ENCODE measurements at places on chromosomes 2 and 18.

DNA sequence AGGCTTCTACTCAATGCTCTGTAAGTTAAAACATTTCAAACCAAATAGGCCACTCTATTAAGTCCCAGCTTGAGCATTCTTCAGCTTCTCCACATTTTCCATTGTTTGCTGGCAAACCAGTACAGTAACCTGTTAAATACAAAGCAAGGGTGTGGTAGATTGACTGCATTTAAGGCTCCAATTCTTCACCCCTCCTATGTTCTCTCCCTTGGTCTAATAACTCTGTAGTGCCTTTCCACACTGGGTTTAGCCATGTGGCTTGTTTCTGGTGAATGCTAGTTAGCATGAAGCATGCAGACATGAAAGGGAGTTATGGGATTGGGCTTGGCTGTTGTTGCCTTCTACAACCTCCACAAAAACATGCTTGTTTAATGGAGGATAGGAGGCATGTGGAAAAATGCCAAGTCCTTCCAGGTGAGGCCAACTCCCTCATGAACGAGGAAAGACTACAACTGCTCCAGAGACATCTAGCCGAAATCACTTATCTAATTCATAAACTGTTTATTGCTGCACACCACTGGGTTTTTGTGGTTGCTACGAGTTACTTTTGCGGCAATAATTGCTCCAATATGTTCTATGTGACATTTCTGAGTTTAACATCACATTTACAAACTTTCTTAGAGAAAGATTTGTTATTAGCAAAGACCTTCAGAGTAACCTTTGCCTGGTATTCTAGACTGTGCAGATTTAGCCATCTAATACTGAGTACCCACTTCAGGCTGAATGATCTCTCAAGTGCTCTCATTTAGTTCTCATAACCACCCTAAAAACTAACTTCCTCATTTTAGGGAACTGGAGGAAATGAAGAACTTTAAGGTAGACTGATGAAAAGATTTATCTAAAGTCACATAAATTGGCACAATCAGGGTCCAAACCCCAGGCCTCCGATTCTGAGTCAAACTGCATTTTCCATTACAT, 104.0 kb downstream of the SMAD2 start:
- DNase-seq, result no peak

DNA sequence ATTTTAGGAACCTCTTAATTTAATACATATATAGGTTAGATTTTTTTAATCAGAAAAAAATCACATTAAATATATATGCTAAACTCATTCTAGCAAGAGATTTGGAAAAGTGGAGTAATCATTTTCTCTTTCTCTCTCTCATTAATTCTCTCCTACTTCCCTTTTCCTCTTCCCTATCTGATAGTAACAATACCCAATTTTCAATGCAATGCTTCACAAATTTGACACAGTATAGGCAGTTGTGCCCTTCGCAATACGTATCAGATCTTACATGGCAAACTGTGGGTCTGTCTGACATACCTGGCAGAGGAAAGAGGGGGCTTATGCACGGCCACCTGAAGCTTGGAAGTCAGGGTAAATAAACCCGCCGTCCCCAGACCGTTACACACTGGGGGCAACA, 444.3 kb downstream of the NBAS start:
- no peak for DNase-seq

GRCh38 chr2:85439986-85440385, 21.5 kb downstream of the SH2D6 start:
- DNase-seq, result no peak

DNA sequence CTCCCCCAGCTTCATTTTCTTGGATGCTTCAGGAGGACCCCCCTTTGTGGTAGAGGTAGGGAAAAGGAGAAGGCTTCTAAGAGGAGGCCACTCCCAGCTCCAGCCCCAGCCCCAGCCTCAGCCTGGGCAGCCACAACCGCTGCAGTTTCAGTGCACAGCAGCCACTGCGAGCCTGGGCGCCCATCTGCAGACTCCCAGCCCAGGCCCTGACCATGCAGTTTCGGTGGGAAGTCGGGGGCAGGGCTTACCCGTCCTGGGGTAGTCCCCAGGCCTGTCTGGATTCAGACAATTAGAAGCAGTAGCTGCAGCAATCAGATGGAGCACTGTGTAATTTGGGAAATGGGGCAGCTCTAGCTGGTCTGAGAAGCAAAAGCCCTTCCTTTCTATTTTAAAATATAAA, 28.6 kb downstream of the ITM2C start:
- no peak for DNase-seq

- DNase-seq, result no peak
These were observed 55.1 kb upstream of the ACSL3 start for GRCh38 chr2:222805591-222806304.

DNA sequence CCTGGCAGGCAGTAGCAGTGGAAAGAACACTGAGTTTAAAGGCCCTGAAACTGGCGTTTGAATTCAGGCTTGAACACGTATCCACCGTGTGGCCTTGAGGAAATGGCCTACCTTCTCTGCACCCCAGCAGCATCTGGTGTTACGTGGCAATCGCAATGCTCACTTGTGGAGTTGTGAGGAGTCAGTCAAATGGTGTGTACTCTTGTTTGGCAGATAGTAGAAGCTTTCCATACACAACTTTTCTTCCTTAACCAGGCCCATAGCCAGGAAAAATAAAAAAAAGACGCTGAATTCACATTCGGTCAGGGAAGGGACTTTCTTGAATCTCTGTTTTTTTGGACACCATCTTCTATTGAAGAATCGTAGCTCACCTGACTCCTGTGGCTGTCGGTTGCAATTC, 1101.5 kb upstream of the KLHL29 start:
- DNase-seq, result no peak

DNA sequence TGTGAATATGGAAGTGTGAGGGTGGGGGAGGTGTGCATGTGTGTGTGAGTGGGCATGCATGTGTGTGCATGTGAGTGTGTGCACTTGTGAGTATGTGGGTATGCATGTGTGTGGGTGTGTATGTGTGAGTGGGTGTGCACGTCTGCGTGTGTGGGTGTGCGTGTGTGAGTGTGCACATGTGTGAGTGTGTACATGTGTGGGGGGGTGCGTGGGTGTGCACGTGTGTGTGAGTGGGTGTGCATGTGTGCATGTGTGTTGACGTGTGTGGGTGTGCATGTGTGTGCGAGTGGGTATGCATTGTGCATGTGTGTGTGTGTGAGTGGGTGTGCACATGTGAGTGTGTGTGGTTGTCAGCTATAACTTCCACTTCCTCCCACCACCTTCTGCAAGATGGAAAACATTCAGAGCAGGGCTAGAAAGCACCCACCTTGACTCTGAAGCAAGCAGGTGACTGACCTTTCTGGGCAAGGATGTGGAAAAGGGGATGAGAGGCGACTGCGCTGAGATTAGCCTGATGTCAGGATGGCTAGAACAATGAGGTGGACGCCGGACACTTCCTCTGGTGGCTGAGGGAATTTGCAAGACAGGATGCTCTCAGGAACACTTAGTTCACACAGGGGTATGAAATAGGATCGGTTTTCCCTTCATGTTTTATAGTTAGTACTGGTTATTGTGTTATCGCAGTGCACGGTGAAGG, 103.6 kb downstream of the ACKR3 start:
- DNase-seq, result no peak

GRCh38 chr2:191297033-191297432, 51.8 kb downstream of the MYO1B start:
- no peak for DNase-seq

DNA sequence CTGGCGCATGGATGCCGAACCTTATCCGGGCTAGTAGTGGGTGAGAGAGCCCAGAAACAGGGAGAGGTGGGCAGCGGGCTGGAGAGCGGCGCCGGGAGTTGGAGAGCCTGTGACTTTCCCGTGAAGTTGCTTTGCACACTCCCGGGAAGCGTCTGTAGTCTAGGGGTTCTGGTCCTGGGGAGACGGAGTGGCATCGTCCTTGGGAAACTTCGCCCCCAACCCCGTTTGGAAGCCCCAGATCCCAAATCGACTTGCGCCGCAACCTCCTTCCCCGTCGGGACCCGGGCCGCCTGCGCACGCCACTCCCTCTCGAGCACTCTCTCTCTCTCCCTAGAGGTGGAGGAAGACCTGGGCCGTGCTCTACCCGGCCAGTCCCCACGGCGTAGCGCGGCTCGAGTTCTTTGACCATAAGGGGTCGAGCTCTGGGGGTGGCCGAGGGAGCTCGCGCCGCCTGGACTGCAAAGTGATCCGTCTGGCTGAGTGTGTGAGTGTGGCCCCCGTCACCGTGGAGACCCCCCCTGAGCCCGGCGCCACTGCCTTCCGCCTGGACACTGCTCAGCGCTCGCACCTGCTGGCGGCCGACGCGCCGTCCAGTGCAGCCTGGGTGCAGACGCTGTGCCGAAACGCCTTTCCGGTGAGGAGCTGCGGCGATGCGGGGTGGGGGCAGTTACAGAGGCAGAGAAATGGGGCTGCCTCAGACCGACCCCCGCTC, 456 bp downstream of the DOK1 start:
- peak; percentile 19 for DNase-seq

DNA sequence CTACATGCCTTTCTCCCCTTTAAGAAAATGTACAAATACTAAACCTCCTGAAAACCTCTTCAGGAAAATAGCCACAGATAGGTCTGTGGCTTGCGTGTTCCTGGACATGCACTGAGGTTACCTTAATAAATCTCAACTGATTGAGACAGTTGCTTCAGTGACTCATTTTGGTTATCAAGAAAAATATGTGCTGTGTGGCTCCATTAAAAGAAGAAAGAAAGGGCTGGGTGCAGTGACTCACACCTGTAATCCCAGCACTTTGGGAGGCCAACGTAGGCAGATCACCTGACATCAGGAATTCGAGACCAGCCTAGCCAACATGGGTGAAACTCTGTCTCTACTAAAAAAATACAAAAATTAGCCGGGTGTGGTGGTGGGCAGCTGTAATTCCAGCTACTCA, 27.1 kb downstream of the CREG2 start:
- DNase-seq, result peak; percentile 9

- no peak for DNase-seq
These were observed 43.6 kb downstream of the NHEJ1 start for GRCh38 chr2:219116776-219117646.

DNA sequence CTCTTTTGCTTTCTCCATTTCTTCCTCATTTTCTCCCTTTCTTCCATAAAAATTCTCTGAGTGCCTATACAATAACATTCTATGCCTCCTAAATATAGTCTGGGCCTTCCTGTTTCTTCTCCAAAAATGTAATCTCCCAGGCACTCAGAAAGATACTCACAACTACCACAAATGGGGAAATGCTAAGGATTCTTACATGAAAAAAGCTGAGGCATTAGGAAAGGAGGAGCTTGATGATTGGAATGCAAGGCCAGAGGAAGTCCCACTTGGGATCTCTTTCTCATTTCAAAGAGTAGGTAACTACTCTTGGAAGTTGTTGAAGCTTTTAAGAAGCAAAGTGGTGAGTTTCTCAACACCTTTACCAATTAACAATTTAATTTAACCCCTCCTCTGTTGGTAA, 3.4 kb downstream of the VSNL1 start:
- DNase-seq, result peak; percentile 72

GRCh38 chr2:239337122-239337876, 63.5 kb downstream of the HDAC4 start:
- DNase-seq, result no peak

GRCh38 chr2:27014771-27015433, 17.9 kb upstream of the TMEM214 start:
- DNase-seq, result no peak

- no peak for DNase-seq
These were observed 104.2 kb upstream of the SPRED2 start for GRCh38 chr2:65536596-65536995.

- no peak for DNase-seq
These were observed 206.0 kb downstream of the SPP2 start for GRCh38 chr2:234256516-234256915.

Data from fibroblast of skin of right quadriceps (primary cell).